ENCODE measurements at places on chromosomes 1 and 21.

DNA sequence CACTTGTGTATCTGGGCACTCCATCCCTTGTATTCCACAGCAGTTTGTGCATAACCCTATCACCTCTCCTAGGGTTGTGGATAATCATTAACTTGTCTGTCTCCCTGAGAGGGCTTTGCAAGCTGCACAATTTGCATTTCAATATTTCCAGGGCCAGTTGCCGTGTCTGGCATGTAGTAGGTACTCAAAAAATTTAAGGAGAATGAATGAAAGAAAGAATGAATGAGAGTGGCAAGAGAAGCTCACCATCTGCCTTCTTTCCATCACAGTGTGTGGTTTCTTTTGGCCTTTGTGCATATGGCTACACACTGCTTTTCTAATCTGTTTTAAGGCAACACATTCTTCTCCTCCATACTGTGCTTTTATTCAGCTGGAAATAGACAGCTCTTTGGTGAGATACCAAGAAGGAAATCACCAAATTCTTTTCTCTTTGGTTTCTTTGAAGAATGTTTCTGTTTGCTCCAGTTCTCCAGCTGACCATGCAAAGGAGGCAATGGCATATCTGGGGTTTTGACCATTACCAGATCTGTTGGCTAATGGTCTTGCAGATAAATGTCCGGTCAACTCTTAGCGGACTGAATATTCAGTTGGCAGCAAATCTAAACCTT is 49.4 kb downstream of the NGF start:
- DNase-seq: no peak

- DNase-seq: no peak
Observed at GRCh38 chr1:247378334-247379073, 37.5 kb upstream of the NLRP3 start.

GRCh38 chr21:31186916-31187315 is 148.6 kb upstream of the KRTAP19-8 start:
- DNase-seq: no peak

DNA sequence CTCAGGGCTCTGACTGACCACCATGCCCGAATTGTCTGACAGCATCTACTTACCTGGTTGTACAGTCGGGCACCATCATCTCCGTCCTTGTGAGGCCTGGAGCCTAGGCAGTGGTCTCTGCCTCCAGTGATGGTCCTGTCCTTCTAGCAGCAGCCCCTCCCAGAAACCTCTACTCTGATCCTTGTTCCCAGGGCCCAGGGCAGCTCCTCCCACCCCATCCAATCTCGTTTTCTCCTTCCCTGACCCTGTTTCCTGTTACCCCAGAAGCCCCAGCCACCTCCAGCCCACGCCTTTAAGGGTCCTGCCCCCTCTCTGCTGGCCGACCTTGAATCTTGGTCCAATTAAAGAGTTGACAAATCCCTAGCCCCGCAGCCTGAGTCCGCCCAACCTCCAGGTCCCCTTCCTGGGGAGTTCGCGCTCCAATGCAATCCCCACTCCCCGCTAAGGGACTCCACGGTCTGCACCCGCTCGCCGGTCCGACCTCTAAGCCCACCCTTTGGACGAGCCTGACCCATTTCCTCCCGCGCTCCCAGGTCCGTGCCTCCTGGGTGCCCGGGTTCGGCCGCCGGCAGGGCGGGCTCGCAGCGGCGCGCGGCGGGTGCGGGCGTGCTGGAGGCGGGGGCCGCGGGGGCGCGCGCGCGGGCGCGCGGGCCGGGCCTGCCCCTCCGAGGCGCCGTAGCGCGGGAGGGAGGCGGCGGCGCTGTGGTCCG is at the start of gene B4GALT2:
TSS of gene B4GALT2 (plus strand) at position 660 of the 710 bp plus-strand sequence. CDS start 1,951 bp downstream, outside the sequence.
- DNase-seq: no peak

DNA sequence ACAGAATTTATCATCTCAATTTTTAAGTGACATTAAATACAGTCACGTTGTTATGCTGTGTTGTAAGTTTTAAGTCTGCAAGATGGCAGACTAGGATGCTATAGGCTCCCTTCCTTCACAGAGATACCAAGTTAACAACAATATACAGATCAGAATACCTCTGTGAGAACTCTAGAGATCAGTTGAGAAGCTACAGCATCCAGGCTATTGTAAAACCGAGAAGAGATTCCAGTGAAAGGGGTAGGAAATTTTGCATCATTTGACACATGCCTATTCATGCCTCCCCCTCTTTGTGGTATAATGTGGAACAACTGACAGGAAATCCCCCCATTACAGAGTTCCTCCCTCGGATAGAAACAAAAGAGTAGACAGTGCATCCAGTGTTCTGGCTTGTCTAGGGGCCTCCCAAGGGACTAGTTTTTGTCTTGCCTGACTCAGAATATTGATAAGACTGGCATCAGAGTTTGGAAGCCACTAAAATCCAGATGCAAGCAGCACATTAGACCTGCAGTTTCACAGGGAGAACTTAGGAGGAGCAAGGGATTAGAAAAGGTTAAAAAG is 80.6 kb downstream of the LBR start:
- peak; percentile 31 for DNase-seq

DNA sequence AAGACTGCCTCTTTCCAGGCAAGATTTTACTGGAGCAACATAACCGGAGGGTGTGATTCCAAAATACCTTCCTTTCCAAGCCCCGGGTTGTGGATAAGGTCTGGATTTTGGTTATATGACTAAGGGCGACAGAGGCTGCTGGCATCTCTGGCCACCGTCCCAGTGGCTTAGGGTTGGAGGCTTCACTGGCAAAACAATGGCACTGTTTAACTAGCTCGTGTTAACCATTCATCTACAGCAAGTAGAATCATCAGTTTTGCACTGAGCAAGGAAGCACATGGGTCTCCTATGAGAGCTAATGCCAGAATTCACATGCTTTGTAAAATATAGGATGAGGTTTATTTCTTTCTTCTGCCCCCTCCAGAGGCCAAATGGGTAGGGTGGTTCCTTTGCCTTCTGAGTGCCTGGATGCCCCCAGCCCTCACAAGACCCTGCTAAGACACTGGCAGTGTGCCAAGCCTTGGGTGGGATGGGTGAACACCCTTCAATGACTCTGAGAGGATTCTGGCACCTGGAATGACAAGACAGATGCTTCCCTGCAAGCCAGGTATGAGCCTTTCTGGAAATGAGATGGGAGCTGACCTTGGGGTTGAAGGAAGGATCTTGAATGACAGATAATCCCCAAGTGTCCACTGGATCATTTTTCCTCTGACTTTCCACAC is 36.8 kb downstream of the DHCR24 start:
- no peak for DNase-seq

DNA sequence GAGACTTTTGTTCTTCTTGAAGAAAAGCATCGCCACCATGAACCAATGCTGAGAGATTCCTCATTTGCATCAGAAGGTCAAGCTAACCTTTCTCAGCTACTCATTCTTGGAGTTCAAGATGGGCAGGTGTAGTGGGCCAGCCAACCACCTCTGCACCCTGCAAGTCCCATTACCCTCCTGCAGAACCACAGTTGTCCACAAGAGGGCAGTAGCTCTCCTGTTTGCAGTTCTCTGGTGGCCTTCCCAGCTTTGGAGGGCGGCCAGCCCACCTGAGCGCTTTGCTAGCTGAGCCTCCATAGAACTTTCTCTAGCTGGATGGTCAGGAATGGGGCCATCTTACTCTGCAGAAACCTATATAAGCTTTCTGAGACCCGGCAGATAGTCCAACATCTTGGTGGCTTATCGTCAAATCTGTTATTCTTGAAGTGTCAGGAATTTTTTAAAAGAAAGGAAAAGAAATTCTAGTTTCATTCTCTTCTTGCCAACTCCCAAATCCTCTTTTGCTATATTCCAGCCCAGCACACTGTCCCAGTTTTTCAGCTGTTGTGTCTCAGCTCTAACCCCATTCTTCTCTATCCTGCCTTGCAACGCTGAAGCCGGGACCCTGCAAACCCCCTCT is 11.0 kb upstream of the LMX1A start:
- DNase-seq: no peak

GRCh38 chr1:41268154-41268770 is 26.2 kb upstream of the SCMH1 start:
- peak; percentile 58 for DNase-seq

GRCh38 chr1:245488346-245489129 is 333.8 kb downstream of the KIF26B start:
- DNase-seq: no peak

GRCh38 chr1:157437296-157437695 is 115.0 kb downstream of the FCRL5 start:
- DNase-seq: no peak

- no peak for DNase-seq
Observed at GRCh38 chr1:27566462-27567145, 37.3 kb downstream of the AHDC1 start.

GRCh38 chr1:241167121-241167630 is 189.8 kb downstream of the RGS7 start:
- no peak for DNase-seq

DNA sequence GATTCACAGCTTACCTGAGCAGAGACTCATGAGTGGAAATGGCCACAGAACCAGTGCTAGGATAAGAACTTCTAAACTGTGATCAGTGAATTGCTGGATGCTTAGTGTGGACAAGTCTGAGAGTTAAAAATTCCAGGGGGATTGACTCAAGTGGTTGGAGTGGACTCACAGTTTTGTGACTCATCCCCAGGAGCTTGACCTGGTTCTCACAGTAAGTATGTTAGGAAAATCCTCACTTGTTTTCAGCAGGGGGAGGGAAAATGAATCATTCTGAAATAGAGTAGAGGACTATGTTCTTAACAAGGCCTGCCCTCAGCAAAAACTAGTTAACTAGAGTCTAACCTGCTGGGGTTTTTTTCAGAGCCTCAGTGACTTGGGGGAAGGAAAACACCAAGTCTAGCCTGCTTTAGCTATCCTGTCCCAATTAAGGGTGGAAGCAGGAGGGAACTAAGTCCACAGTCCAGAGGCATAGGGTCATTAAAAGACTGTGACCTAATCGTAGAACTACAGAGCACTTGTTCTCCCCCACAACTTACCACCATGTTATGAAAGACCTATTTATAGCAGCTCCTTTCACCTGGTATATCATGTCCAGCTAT is 6.1 kb upstream of the CDC73 start:
- peak; percentile 33 for DNase-seq

DNA sequence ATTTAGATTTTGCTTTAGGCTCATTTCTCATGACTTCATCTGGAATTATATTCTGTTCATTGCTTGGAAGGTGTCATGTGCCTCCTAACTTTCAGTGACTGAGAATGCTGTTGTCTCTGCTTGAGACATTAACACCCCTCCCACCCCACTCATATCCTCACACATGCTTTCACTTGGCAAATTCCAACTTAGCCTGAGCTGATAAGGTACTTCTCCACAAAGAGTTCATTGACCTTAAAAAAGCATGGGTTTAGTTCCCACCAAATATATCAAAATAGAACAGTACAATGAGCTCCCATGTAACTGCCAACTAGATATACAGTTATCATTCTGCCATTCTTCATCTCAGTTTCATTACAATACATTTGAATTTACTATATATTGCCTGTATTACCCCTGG is 576.5 kb upstream of the ADGRL2 start:
- no peak for DNase-seq

GRCh38 chr1:221994274-221994698 is 252.4 kb upstream of the DUSP10 start:
- DNase-seq: no peak

- no peak for DNase-seq
Observed at GRCh38 chr1:30693822-30694221, 29.6 kb downstream of the MATN1 start.

DNA sequence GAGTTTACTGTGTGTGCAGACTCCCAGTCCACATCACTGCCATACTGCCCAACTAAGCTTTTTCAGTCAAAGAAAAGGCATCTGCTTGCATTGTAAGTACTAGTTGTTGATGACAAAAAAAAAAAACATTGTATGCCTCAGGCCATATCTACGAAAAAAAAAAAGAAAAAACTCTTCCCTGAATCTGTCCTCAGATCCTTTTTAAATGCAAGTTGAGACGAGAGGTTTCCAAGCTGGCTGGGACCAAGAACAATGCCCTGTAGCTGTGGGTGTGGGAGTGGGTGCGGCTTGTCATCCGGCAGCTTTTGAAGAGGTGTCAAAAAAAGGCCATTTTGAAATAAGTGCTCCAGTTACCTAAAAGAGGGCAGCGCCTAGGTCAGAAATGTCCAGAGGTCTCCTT is 29.2 kb upstream of the HHAT start:
- no peak for DNase-seq

DNA sequence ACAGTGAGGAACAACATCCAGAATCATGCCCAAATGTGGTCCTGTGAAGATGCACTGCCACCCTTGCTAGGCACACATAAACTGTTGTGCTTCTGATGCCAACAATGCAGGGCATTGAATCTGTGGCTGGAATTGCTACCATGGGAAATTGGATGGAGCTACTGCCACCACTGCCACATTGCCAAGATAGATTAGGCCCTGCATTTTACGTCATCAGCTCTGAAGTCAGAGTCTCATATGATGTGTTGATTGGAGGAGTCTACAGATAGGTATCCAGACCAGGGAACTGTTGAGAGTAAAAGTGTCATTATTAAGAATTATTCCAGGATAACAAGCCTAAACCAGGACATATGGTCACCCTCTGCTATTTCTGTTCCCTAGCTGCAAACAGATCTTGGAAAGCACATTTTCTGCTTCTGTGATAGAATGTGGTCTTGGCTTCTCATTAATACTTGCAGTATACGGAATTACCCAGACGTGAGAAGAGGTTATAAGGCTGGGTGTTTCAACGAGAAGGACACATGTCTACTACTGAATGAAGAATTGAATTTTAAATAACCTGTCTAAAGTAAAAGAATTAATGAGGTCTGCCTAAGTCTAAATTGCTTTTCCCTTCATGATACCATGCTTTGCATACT is 106.6 kb downstream of the TNNI3K start:
- no peak for DNase-seq

GRCh38 chr1:25246600-25247023 is 642 bp downstream of the RSRP1 start:
- DNase-seq: no peak

DNA sequence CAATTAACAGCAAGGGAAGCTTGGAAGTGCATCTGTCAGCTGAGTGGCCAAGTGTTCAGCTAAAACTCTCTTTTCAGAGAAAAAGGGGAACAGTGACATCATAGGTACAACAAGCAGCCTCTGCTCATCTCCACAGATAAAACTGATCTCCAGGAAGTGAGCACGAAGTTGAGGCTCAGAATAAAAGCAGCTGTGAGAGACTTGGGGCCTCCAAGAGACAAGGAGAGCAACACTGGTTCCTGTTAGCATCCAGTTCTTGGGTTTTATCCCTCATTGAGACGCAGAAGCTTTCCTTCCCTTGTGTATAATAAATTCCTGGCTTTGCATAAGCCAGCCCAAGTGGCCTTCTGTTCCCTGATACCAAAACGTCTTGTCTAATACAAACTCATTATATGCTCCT is 20.0 kb upstream of the CNN3 start:
- DNase-seq: no peak

GRCh38 chr1:101238681-101239094 is 1.9 kb downstream of the S1PR1 start:
- DNase-seq: peak; percentile 78

GRCh38 chr1:156480411-156481192 is 20.0 kb downstream of the MEF2D start:
- DNase-seq: no peak
